IPS DF 19.7 (cell line): ENCODE measurements at places on chromosomes 3 and 15.

GRCh38 chr3:38522002-38522401 is 25.9 kb downstream of the EXOG start:
- DNase-seq = no peak

DNA sequence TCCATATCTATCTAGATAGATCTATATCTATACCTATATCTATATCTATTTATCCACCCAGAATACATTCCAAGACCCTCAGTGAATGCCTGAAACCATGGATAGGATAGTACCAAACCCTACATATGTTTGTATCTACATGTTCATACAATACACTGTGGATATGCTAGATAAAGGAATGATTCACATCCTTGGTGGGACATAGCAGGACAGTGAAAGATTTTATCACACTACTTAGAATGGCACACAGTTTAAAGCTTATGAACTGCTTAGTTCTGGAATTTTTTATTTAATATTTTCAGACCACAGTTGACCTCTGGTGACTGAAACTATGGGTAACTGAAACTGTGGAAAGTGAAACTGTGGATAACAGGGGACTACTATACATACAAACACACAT is 198.8 kb upstream of the TTC14 start:
- DNase-seq = no peak

DNA sequence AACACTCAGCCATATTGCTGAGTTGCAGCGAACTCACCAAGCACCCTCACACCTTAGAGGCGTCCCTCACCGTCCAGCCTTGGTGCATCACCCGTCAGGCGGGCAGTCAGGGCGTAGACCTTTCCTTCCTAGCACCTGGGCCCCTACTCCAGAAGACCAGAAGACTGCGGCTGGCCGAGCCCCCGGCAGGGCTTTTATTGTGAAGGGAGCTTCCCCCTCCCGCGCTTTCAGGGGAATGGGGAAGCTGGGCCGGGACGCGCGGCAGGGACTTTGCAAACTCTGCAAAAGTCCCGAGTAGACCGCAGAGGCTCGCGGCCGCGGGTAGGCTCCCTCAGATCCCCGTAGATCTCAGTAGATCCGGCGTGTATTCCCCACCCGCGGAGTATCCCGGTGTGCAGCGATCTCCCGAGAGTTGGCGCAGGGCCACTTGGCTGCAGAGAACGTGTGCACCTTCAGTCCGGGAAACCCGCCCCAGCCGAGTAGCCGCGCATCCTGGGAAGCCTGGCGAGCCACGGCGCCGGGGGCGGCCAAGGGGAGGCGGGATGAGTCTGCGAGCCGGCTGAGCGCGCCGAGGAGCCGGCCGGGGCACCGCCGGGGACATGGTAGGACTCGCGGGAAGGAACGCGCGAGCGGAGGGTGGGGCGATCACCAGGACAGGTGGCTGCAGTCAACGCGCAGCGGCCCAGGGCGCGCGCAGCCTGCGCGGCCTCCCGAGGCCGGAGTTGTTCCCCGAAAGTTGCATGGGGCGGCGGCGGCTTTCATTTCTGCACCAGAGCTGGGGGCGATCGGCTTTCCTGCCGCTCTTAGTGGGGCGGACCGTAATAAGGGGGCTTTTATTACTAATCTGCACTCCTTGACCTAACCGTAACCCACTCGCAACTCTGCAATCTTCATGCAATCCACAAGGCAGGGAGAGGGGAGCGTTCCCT is at the start of gene GASK1A:
TSS of gene GASK1A (plus strand) at position 268 of the 929 bp plus-strand sequence. CDS start at position 600, 332 bp downstream.
- no peak for DNase-seq

DNA sequence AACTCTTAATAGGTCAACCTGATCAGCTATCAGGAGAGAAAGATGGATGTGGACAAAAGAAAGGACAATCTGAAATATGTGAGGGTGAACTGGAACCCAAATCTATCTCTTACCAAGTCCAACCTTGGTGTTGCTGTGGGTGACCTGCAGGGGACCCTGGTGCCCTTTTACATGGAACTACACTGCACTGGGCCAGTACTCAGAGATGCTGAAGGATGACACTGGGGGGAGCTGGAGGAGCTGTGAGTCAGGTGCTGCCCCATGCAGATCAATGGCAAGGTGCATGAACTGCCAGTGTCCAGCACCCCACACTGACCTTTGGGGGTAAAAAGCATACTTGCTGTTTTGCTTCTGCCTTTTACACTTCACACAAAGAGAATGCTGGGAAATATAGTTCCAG is 55.6 kb upstream of the TBC1D5 start:
- peak; percentile 35 for DNase-seq

DNA sequence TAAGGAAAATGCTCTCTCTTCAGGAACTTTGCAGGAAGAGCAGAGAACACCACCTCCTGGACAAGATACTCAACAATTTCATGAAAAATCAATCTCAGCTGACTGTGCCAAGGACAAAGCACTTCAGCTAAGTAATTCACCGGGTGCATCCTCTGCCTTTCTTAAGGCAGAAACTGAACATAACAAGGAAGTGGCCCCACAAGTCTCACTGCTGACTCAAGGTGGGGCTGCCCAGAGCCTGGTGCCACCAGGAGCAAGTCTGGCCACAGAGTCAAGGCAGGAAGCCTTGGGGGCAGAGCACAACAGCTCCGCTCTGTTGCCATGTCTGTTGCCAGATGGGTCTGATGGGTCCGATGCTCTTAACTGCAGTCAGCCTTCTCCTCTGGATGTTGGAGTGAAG is 200.5 kb downstream of the AKAP13 start:
- DNase-seq = no peak

GRCh38 chr3:88040529-88040928 is 18.3 kb downstream of the CGGBP1 start:
- no peak for DNase-seq

- no peak for DNase-seq
Measured at GRCh38 chr3:38371541-38372213, 25.1 kb downstream of the XYLB start.

GRCh38 chr3:104960579-104960978 is 406.1 kb upstream of the ALCAM start:
- no peak for DNase-seq

GRCh38 chr15:68188647-68189046 is 16.5 kb downstream of the CALML4 start:
- no peak for DNase-seq

GRCh38 chr3:144687862-144688261 is 716.2 kb downstream of the DIPK2A start:
- no peak for DNase-seq

- DNase-seq = no peak
Measured at GRCh38 chr3:23174426-23175039, 28.6 kb upstream of the UBE2E2 start.

DNA sequence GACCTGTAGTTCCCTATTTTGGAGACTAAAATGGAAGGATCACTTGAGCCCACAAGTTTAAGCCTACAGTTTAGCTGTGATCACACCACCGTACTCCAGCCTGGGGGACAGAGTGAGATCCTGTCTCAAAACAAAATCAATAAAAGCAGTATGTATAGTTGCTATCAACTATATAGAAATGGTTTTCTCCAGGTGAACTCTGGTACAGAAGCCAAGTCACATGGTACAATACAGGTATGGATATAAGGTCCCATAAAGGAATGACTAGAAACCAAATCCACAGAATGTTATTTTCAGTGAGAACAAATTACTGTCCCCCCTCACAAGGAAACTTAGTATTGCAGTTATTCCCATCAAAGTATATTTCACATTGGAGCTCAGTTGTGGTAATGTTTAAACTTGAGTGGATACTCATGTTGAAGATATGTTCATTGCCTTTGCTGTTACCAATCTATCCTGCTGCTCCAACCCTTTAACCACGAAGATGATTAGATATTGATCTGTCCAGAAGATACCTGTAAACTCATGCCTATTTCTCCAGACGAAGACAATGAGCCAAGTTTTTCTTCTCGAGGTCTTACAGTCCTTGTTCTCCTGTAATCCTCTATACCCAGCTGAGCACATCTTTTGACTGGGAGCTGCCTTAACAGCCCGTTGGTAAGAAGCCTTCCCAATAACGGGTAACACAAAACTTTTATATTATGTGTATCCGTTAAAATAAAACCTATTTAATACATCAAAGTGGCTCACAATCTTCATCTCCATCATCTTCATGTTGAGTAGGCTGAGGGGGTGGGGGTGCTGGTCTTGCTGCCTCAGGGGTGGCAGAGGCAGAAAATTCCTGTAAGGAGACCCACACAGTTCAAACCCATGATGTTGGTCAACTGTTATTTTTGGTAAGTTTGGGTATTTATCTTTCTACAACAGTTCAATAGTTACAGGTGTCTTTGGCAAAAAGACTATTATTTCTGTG is 24.6 kb downstream of the TRA2B start:
- DNase-seq = no peak

- DNase-seq = no peak
Measured at GRCh38 chr15:63405683-63406390, 24.2 kb upstream of the CA12 start.

GRCh38 chr3:171354706-171355582 is 105.3 kb downstream of the TNIK start:
- DNase-seq = no peak

GRCh38 chr3:47120138-47120537 is 43.8 kb downstream of the SETD2 start:
- no peak for DNase-seq

- DNase-seq = no peak
Measured at GRCh38 chr3:16509721-16510619, 3.5 kb downstream of the RFTN1 start.

DNA sequence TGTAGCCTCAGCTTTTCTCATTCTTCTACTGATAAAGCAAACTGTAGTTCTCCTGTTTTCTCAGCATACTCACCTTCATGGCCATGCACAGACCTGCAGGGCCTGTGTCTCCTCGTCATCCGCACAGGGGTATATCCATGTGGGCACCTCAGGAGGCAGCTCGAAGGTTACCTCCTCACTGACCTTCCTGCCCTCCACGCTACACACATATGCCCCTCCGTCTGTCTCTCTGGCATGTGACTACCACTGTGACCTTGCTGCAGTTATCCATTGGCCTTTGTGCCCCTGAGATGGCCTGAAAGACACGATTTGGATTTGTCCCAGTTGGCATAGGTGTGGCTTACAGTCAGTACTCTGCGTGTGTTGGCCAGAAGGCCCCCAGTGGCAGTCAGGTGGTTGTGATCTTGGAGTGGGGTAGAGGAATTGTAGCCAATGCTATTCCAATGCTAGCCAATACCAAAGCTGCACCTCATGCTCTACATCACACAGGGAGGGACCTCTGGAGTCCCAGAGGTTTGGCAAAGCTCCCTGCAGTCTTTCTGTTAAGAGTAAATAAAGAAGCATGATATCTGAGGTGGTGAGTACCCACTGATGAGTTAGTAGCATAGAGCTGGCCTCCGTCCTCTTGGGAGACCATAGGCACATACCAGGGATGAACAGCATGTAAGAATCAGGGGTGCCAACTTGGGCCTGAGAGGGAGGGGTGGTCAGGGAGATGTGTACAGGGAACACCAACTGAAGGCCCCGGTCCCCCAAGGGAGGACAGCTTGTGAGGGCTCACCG is 143.4 kb downstream of the EEFSEC start:
- DNase-seq = no peak

DNA sequence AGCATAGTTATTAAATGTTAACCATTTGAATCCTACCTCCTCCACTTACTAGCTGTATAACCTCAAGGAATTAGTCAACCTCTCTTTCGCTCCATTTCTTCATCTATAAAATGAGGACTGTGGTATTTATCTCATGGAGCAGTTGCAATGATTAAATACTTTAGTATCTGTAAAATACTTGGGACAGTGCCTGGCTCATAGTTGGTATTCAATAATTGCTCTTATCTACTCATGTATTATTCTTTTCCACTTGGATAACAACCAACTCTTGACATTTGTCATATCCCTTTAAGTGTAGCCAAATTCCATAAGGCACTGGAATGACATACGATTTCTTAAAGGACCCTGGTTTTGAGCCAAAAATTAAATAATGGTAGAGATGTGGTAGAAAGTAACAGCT is 72.0 kb downstream of the FSIP1 start:
- DNase-seq = no peak

GRCh38 chr3:170697131-170697530 is 111.3 kb upstream of the SLC7A14 start:
- no peak for DNase-seq

GRCh38 chr15:83322061-83322460 is 37.6 kb upstream of the BNC1 start:
- no peak for DNase-seq

GRCh38 chr3:45313743-45314403 is 74.5 kb upstream of the LARS2 start:
- no peak for DNase-seq

GRCh38 chr3:63981980-63982379 is 41.3 kb downstream of the PSMD6 start:
- no peak for DNase-seq

DNA sequence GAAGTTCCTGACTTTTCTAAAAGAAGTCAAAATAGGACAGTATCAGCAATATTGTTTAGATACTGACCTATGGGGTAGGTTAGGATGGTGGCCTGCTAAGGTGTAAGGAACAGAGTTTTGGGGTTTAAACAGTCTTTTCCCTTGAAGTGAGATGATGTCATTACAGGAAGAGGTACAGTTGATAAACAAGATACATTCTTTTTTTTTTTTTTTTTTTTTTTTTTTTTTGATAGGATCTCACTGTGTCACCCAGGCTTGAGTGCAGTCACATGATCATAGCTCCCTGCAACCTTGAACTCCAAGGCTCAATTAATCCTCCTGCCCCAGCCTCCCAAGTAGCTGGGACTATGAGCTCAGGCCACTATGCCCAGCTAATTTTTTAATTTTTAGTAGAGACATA is 33.3 kb downstream of the SLC25A36 start:
- no peak for DNase-seq

GRCh38 chr15:90588427-90588826 is 58.7 kb downstream of the CRTC3 start:
- no peak for DNase-seq

DNA sequence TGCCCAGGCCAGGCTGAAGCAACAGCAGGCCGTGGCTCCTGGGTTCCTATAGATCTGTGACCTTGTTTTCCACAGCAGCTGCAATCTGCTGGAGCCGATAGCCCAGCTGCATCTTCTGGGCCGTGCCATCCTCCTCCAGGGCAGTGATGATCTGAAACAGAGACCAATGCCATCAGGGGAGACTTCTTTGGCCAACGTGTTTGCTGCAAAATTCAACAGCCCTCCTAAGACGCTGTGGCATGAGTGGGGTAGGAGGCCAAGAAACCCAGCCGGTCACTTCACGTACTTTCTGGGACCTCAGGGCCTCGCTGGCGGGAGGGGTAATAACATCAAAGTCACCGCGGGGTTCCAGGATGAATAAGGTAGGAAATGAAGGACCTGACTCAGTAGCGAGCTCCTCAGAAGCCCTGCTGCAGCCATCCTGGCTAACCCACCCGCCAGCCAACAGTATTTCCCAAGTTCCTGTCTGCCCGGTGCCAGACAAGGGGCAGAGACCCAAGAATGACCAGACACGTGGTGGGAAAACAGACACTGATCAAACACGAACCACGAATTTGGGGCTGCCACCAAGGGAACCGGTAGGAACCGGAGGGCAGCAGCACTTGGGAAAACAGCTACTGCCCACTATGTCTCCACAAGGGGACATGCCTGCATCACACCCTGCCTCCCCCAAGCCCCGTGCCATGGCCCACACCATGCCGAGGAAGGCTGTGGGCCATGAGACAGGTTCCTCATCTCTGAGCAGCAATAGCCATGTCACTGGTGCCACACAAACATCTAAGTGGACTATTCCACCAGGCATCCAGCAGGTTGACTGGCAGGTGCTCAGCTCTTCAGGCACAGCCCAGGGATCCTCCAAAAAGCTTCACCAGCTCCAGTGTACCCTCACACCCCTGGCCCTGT is 25.2 kb downstream of the PLXNB1 start:
- no peak for DNase-seq

- DNase-seq = no peak
Measured at GRCh38 chr3:114830652-114831051, 316.4 kb downstream of the ZBTB20 start.
